ENCODE measurements at places on chromosomes 3 and 15. TPM values are rescaled to one million over a fixed set of nuclear protein-coding genes. Genes with fewer than 3 reads are reported as not detected.

- no peak for DNase-seq
These were observed 4.0 kb downstream of the PDHB start for GRCh38 chr3:58429657-58430056.

- no peak for DNase-seq
These were observed 303.5 kb downstream of the PTPRG start for GRCh38 chr3:61864886-61865285.

DNA sequence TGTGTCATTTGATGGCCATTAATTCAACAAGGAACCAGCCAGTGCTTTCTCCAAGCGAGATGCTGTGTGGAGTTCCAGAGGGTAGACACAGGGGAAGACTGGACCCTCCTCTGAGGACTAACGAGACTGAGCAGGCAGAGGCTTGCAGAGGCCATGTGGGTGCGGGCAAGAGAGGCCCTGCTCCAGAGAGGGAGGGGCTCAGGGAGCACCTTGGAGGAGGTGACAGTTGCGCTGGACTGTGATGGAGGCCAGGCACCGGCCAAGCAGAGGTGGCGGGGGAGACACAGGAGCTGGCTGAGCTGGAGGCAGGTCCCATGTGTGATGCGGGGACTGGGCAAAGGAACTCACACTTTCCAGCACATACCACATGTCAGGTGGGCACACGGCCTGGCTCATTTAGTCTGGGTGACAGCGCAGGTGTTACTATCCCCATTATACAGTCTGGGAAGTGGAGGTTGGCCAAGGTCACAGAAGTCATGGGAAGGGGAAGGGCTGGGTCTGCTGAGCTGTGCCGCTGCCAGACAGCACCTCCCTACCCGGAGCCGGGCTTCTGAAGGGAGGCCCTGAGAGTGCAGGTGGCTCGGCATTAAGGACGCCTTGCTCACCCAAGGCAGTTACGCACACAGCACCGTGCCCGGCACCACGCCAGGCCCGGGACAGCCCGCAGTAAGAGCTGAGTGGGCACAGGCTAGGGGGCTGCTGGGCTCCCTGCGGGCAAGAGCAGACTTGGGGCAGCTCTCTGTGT lies 3.7 kb downstream of the MELTF start:
- no peak for DNase-seq

- no peak for DNase-seq
These were observed 113.3 kb downstream of the TBC1D2B start for GRCh38 chr15:77964193-77964592.

The SI gene
- total RNA-seq: not detected

The SMAD6 gene
- total RNA-seq: 4.8 TPM

The RBSN gene
- total RNA-seq: 20.7 TPM
